ENCODE measurements at places on chromosomes 2 and 18. TPM values are rescaled to one million over a fixed set of nuclear protein-coding genes. Genes with fewer than 3 reads are reported as not detected.

EHD3 gene
- 4.2 TPM for total RNA-seq

ALKAL2 gene
- total RNA-seq, result not detected

MAP3K2 gene
- 26.8 TPM for total RNA-seq

C2orf78 gene
- total RNA-seq, result not detected

ZNF514 gene
- total RNA-seq, result 6.6 TPM

ANKRD53 gene
- total RNA-seq, result 1.5 TPM

SP5 gene
- not detected for total RNA-seq

IL36B gene
- total RNA-seq, result not detected

EN1 gene
- 0.37 TPM for total RNA-seq

HAAO gene
- not detected for total RNA-seq

MMADHC gene
- total RNA-seq, result 83.8 TPM

ADAM23 gene
- total RNA-seq, result 5.7 TPM

MC4R gene
- not detected for total RNA-seq

TTL gene
- 19.6 TPM for total RNA-seq

RIT2 gene
- total RNA-seq, result not detected

CYP20A1 gene
- total RNA-seq, result 26.1 TPM

FSHR gene
- total RNA-seq, result not detected

TNFAIP6 gene
- 19.3 TPM for total RNA-seq

SNTG2 gene
- total RNA-seq, result 0.78 TPM

NCKAP5 gene
- total RNA-seq, result not detected

HOXD13 gene
- not detected for total RNA-seq

ITM2C gene
- total RNA-seq, result 90.9 TPM

ONECUT2 gene
- total RNA-seq, result under 0.01 TPM

UGT1A3 gene
- total RNA-seq, result not detected

GPR45 gene
- not detected for total RNA-seq

TMEFF2 gene
- total RNA-seq, result 0.06 TPM

SLC25A52 gene
- total RNA-seq, result not detected

C2orf66 gene
- total RNA-seq, result 0.56 TPM

GALNT14 gene
- not detected for total RNA-seq

CLEC4F gene
- not detected for total RNA-seq

EIPR1 gene
- total RNA-seq, result 14.8 TPM

MYOM1 gene
- 0.73 TPM for total RNA-seq

SH3BP4 gene
- total RNA-seq, result 24.2 TPM

CYP27C1 gene
- total RNA-seq, result not detected

ERFE gene
- 3.9 TPM for total RNA-seq

TOGARAM2 gene
- total RNA-seq, result 0.94 TPM

CXCR1 gene
- total RNA-seq, result not detected

AFTPH gene
- 7.5 TPM for total RNA-seq

REG3G gene
- not detected for total RNA-seq

GALNT13 gene
- total RNA-seq, result 0.25 TPM

SLC9A4 gene
- not detected for total RNA-seq

MFSD6 gene
- 4.7 TPM for total RNA-seq

NEU4 gene
- total RNA-seq, result not detected

ACKR3 gene
- total RNA-seq, result 7.8 TPM

CCDC74B gene
- total RNA-seq, result 7.4 TPM

SP140 gene
- total RNA-seq, result not detected

GTF2A1L gene
- 0.24 TPM for total RNA-seq

Data from cardiac ventricle fibroblast (primary cell).